ENCODE measurements at places on chromosomes 12 and 14.

GRCh38 chr12:68487721-68488309 lies 122.9 kb upstream of the RAP1B start:
- DNase-seq: no peak

- no peak for DNase-seq
These were observed 45.7 kb upstream of the RFLNA start for GRCh38 chr12:124248941-124249825.

DNA sequence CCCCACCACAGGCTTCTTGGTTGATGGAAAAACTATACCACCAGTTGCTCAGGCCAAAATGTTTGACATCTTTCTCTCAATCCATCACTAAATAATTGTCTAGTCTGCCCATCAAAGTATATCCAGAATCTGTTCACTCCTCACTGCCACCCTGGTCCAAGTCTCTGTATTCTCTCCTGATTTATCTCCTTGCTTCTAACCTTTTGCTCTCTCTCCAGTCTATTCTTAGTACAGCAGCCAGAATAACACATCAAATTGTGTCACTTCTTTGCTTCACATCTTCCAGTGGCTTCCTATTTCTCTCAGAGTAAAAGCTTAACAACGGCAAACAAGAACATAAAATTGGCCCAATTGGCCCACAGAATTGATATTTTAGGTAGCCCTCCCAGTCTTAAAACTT lies 272.8 kb downstream of the IPO8 start:
- DNase-seq: no peak

GRCh38 chr14:104352493-104353220 lies 214.3 kb downstream of the KIF26A start:
- no peak for DNase-seq

DNA sequence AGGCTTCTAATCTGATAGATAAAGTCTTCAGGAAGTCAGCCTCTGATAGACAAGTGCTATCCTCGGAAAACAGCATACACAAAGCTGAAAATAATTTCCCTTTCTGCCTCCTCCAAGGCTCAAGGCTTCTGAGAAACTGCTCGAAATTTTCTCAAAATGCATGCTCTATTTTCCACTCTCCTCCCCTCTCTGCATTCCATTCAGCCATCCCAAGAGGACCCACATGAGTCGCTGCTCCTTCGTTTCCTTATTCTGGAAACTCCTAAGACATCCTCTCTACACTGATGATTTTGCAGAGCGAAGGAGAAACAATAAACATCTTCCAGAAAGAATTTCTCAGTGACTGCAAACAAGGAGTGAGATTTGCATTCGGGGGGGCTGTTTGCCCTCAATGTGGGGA lies 92.2 kb upstream of the SFSWAP start:
- no peak for DNase-seq

- DNase-seq: no peak
These were observed 150.3 kb downstream of the FBXL14 start for GRCh38 chr12:1444142-1444516.

GRCh38 chr12:1811281-1811947 lies 9.0 kb upstream of the LRTM2 start:
- DNase-seq: no peak

GRCh38 chr12:55681142-55682077 lies 26.3 kb downstream of the ITGA7 start:
- DNase-seq: no peak

DNA sequence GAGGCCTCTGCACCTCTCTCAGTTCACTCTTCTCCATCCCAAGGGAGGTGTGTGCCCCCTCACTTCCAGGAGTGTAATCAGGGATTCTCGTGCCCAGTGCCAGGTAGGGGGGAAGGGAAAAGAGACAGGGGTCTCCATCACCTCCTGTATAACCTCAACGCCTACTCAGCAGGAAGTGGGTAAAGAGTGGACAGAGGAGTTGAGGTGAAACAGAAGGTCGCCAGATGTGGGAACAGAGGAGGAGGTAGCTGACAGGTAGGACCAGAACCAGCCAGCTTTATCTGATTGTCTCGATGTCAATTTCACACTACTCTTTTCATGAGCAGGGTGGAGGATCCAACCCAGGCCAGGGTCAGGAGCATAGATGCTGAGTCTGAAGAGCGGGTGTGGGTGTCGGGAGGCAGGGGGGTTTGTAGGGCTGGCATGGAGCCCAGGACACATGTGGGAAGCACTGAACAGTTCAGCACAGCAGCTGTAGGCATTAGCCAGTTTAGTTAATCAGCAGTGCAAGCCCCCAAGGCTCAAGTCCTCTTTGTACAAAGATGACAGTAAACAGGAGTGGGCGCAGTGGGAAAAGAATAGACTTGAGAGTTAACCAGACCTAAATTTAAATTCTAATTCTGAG lies 213.5 kb downstream of the PELI2 start:
- DNase-seq: no peak

GRCh38 chr12:109966546-109966945 lies 29.6 kb downstream of the GIT2 start:
- DNase-seq: no peak

DNA sequence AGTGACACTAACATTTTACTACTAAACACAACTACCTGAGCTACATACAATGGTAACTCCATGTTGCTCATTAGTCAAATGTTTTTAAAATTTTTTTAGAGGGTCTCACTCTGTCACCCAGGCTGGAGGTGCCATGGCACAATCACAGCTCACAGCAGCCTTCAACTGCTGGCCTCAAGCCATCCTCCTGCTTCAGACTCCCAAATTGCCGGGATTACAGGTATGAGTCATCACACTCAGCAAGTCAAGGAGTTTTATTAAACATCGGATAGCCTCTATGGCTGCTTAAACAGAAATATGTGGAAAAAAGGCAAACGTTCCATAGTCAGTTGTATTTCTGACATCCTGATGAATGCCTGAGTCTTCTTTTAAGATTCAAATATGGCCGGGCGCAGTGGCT lies 11.1 kb upstream of the NPFF start:
- no peak for DNase-seq

GRCh38 chr14:67420102-67420739 lies 8.3 kb upstream of the PLEK2 start:
- DNase-seq: peak; percentile 75

DNA sequence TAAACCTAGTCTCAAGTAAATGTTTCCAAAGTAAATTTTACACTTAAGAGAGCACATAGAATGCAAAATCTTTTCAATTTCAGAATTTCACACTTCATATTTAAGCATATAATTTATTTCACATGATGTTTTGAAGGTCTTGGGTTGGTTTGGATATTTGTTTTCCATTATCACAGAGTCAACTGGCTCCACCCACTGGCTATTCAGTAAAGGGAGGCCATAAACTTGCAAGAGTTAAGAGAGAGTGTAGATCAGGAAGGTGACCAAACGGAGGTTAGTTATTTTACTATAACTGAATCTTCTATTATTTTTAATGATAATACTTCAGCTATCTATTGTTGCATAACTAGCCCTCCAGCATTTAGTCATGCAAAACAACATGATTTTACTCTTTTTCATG lies 6.2 kb upstream of the CPNE8 start:
- no peak for DNase-seq

GRCh38 chr14:24965934-24966578 lies 83.9 kb downstream of the STXBP6 start:
- DNase-seq: peak; percentile 34

DNA sequence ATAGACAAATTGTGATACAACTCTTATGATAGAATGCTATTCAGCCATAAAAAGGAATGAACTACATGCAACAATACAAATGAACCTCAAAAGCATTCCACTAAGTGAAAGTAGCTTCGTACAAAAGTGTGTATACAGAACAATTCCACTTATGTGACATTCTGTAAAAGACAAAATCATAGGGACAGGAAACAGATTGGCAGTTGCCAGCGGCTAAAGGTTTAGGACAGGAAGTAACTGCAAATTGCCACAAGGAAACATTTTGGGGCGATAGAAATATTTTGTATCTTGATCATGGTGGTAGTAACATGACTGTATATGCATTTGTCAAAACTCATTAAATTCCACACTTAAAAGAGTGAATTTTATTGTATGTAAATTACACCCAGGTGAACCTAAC lies 113.4 kb downstream of the CAPZA3 start:
- no peak for DNase-seq

- no peak for DNase-seq
These were observed 82.3 kb downstream of the CHGA start for GRCh38 chr14:93005135-93005813.

DNA sequence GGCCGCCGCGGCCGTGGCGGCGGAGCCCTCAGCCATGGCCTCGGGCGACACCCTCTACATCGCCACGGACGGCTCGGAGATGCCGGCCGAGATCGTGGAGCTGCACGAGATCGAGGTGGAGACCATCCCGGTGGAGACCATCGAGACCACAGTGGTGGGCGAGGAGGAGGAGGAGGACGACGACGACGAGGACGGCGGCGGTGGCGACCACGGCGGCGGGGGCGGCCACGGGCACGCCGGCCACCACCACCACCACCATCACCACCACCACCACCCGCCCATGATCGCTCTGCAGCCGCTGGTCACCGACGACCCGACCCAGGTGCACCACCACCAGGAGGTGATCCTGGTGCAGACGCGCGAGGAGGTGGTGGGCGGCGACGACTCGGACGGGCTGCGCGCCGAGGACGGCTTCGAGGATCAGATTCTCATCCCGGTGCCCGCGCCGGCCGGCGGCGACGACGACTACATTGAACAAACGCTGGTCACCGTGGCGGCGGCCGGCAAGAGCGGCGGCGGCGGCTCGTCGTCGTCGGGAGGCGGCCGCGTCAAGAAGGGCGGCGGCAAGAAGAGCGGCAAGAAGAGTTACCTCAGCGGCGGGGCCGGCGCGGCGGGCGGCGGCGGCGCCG lies 381 bp downstream of the YY1 start:
- DNase-seq: peak; percentile 68

GRCh38 chr12:112900298-112901145 lies 6.2 kb upstream of the OAS1 start:
- peak; percentile 33 for DNase-seq

GRCh38 chr14:34826661-34827060 lies 48.5 kb downstream of the BAZ1A start:
- DNase-seq: no peak

DNA sequence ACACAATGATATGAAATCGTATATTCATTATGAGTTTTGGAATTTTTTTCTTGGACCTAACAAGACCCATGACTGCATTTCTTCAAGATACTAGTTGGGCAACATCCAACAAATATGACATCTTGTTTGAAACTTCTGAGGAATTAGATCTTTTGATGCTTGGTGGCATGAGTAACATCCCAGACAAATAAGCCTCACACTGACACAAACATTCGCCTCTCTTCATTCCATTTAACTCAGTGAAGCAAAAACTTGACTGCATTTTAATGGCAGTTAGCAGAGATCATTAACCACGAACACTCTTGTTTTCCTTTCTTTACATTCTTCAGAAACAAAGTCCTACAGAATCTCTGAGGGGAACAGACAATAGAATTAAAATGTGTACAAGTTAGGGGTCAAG lies 758.3 kb downstream of the C12orf50 start:
- DNase-seq: no peak

DNA sequence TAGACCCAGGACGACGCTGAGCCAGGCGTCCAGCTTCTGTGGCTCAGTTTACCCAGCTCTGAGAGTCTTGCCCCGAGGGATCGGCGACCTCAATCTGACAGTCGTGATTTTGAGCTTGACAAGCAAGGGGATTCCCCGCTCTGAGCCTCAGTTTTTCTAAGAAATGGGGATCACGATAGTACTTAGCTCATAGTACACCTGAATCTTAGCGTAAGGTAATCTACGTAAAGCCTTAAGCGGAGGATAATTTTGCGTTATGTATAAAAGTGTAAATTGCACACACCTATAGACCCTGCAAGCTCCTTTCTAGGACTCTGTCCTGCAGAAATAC lies 285 bp downstream of the MVK start:
- no peak for DNase-seq

- no peak for DNase-seq
These were observed 10.1 kb downstream of the CCDC196 start for GRCh38 chr14:66496188-66496807.

GRCh38 chr14:74400031-74400685 lies 25.9 kb downstream of the SYNDIG1L start:
- peak; percentile 11 for DNase-seq

DNA sequence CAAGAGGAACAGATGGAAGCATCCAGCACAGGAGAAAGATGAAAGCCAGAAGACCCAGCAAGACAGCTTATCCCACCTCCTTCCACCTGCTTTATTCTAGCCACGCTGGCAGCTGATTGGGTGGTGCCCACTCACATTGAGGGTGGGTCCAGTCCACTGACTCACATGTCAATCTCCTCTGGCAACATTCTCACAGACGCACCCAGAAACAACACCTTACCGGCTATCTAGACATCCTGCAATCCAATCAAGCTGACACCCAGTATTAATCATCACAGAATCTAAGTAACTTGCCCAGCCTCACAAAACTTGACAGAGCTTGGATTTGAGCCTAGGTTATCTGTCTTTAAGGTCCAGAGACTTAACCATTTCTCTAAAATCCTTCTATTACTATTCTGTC lies 208.9 kb downstream of the PAH start:
- no peak for DNase-seq

GRCh38 chr12:67469666-67470065 lies 178.9 kb upstream of the DYRK2 start:
- no peak for DNase-seq

DNA sequence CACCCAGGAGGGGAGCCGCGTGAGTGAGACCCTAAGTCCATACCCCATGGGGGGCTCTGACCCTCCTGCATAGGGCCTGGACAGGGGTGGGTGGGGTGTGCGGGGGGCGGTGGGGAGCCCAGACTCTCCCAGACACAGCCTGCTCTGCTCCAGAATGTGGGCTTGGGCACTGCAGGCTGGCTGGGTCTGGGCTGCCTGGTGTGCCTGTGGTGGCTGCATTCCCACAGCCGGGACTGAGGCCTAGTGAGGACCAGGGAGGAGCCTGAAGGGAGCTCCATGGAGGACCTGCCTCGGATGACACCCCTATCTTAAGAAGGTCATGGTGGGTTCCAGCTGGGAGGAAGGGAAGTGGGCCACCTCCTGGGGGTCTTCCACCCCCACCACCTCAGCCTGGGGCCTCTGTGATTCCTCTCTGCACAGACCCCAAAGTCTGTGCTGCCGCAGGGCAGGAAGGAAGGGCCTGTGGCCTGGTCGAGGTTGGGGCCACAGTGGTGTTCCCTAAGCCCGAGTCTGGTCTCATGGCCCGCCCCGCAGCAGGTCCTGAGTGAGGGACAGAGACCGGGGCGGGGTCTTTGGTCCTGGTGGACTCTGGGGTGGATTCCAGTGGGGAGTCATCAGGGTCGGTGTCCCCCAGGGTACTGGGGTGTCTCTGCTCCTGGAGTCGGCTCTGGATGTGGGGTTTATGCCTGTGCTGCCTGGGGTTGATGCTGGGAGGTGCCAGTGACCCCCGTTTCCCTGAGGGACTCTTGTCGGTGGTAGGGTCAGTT lies 392.3 kb downstream of the TMEM121 start:
- DNase-seq: no peak

DNA sequence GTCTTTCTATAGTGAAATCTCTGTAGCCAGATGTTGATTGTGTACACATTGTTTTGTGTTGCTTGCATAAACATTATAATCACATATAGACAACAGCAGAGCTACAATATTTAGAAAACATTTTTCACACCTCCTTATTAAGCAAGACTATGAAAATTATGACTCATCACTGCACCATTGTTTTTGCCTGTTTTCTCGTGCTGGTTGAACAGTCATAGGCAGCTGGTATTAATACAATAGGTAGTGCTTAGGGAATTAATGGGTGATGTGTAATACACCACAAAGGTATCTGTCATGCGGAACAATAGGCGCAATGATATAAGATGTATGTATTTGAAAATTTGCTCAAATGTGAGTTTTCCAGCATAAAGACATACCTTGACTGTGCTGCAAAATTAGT lies 449.3 kb downstream of the FOXG1 start:
- no peak for DNase-seq

All from erythroblast (primary cell).